ENCODE measurements at places on chromosomes 11 and 22. TPM values are rescaled to one million over a fixed set of nuclear protein-coding genes. Genes with fewer than 3 reads are reported as not detected.

The PITPNM1 gene
- 37.0 TPM for polyA plus RNA-seq

The ZNRF3 gene
- polyA plus RNA-seq: 29.1 TPM

The PVALB gene
- 4.5 TPM for polyA plus RNA-seq

The RIBC2 gene
- 3.4 TPM for polyA plus RNA-seq

The CDON gene
- 28.7 TPM for polyA plus RNA-seq

The CBLIF gene
- polyA plus RNA-seq: not detected

The MYOD1 gene
- polyA plus RNA-seq: not detected

The OR6A2 gene
- not detected for polyA plus RNA-seq

DNA sequence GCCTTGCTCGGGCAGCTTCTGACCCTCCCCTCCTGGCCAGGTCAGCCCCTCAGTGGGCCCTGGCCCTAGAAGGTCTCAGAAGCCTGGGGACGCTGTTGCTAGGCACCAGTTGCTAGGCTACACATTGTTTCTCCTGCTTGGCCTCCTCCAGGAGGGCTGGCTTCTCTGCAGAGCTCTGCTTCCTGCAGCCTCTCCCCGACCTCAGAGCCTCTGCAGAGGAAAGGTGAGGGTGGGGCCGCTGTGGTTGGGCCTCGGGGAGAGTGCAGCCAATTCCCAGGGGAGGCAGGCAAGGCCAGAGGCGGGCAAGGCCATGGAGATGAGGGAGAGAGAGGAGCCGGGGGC lies 27.6 kb upstream of the LRRC10B start:
- peak; percentile 45 for DNase-seq

- DNase-seq: peak; percentile 55
Measured at GRCh38 chr22:28594797-28595462, 84.7 kb downstream of the TTC28 start.

DNA sequence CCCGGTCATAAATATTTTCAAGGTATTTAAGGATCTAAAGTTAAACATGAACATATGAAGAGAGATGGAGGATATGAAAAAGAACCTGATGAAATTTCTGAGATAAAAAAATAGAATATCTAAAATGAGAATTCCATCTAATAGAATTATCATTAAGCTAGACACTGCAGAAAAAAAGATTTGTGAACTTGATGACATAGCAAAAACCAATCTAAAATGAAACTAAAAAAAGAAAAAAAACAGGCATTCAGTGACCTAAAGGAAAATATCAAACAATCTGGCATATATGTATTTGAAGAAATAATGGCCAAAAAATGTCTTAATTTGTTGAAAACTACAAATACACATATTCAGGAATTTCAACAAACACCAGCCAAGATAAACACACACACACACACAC lies 81.6 kb upstream of the ZC3H12C start:
- no peak for DNase-seq

GRCh38 chr22:24400726-24401596 lies 26.4 kb upstream of the ADORA2A start:
- DNase-seq: no peak

- DNase-seq: no peak
Measured at GRCh38 chr11:116406042-116406441, 366.7 kb downstream of the BUD13 start.

GRCh38 chr11:111387363-111387762 lies 8.3 kb upstream of the POU2AF1 start:
- DNase-seq: no peak

DNA sequence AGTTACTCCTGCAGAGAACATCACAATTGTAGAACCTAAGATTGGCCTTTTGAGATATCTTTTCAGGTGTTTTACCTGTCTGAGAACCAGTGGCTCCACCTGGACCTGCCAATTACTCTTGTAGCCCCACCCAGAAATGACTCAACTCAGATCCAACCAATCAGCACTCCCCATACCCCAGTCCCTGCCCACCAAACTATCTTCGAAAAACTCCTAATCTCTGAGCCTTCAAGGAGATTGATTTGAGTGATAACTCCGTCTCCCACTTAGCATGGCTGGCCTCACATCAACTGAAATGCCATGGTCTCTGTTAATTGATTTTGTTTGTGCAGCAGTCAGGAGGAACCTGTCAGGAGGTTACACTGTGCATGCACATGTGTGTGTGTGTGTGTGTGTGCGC lies 103.6 kb downstream of the MTNR1B start:
- DNase-seq: no peak

DNA sequence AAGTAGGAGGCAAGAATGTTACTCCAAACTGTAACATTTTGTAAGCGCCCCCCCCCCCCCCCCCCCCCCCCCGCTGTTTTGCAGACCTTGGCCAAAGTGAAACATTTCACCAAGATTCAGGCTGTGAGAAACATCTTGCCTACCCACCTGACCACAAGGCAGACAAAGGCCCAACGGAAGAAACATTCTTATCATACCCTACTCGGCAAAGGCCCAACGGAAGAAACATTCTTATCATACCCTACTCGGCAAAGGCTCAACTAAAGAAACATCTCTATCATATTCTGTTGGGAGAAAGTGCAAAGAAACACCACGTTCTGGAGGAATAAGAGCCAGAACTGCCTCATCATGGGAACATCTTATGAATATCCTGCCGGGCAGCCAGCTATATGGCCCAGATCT lies 117.1 kb downstream of the JRKL start:
- DNase-seq: no peak

DNA sequence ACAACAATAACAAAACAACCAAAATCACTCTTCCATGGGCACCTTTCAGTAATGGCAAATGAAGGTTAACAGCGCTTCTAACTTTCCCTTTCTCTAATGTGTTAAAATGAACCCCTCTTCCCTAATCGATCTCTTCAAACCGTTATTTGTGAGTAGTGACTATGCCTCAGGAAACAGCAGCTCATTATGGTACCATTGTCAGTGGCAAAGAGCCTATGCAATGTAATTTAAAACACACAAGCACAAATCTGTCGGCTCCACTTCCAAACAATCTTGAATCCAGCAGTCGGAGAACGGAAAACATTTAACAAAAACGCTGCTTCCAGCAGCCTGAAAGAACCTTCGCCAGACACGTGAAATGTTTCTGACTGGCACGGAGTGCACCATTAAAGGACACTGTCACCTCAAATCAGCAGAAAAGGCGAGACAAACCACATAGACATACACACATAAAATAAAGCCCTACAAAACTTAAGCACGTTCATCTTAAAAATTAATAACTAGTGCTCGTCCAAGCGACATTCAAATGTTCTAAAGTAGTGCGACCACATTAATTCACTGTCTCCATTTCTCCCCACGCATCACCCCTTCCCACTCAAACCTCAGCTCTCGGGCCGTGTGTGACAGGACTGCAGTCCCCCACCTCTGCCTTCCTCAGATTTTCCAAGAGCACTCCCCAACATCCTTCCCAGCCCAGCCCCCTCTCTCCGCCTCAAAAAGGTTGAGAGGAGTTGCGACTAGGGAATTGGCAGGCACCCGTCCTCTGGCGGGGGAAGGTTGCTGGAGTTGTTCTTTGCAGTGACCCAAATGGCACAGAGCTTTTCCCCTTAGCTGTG lies 748 bp downstream of the RAB30 start:
- DNase-seq: peak; percentile 44

- no peak for DNase-seq
Measured at GRCh38 chr11:19344661-19345518, 104.1 kb upstream of the E2F8 start.

DNA sequence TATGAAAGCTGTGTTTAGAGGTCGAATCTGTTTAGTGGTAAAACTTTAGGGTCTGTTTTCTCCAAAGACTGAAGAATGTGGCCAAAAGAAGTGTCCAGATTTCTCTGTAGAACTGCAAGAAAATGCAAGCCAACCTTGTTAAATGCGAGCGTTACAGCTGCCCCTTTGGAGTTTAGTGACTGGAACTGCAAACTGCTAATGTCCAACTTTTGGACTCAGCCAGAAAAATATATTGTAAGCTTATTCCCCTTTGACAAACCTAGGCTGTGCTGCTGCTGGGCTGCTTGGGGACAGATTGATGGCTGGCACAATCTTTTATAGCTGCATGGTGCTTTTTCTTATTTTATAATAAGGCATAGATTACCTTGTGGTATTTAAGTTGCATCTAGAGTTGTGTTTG lies 3.9 kb downstream of the TEAD1 start:
- no peak for DNase-seq

DNA sequence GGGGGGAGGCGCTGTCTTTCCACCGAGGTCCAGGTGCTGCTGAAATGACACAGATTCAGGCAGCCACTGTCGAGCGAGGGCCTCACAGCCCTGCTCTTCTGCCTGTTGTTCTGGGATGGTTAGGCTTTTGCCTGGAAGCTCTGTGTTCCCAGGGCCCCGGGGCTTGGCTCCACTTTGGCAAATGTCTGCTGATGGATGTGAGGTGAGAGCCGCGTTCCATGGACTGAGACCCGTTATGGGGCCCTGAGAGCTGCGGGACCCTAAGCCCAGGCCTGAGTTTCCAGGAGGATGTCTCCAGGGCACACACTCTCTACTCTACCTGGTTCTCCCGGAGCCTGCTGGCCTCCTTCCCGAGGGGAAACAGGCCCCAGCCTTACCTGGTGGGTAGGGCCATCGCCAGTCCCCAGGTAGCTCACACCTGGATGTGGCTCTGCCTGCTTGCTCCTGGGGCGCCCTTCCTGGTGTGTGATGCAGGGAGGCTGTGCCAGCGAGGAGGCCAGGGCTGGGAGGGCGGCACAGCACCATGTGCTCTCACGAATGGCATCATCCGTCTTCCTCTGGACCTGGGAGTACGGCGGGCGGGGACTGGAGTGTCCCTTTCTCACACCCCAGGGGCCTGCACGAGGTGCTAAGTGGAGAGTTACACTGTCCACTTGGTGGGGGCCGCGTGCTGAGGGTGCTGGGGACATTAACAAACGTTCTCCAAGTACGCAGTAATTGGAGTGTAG lies 435.5 kb downstream of the TBC1D22A start:
- no peak for DNase-seq

DNA sequence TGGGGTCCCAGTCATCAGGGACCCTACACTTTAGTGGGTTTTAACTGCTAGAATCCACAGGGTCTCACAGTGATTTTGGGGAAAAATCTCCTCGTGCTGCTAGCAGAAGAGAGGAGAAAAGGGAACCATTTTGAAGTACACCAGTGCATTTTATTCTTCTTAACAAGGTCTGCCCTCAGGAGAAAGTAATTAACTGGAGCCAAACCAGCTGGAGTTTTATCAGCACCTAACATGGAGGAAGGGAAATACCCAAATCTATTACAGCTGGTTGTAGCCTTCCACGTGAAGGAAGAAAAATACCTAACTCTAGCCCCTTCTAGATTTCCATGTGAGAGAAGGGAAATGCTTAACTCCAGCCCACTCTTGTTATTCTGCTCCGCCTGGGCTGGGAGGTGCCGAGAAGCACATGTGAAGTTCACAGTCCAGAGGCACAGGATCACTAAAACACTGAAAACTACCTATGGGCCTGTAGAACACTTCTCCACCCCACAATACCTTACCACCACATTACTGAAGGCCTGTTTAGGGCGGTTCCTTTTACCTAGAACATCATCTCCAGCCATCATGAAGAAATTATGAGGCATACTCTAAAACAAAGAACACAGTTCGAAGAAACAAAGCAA lies 31.3 kb upstream of the TEAD1 start:
- peak; percentile 26 for DNase-seq

- no peak for DNase-seq
Measured at GRCh38 chr22:30754521-30754920, 59.8 kb downstream of the OSBP2 start.

DNA sequence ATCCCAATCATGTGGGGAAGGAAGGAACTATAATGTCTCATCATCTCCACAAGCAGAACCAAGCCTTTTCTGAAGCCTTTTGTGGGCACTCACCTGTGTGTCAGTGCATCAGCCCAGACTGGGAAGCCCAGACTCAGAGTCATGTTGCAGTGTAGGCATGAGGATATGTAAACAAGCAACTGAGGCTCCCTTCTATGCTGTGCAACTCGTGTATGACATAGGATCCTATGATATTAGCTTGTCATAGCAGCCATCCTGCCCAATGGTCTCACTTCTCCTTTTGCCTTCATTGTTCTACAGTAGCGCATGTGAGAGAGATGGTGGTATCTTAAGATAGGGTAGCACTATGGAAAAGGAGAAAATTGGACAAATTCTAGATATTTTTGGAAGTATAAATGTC lies 103.4 kb upstream of the OLFML1 start:
- DNase-seq: no peak

DNA sequence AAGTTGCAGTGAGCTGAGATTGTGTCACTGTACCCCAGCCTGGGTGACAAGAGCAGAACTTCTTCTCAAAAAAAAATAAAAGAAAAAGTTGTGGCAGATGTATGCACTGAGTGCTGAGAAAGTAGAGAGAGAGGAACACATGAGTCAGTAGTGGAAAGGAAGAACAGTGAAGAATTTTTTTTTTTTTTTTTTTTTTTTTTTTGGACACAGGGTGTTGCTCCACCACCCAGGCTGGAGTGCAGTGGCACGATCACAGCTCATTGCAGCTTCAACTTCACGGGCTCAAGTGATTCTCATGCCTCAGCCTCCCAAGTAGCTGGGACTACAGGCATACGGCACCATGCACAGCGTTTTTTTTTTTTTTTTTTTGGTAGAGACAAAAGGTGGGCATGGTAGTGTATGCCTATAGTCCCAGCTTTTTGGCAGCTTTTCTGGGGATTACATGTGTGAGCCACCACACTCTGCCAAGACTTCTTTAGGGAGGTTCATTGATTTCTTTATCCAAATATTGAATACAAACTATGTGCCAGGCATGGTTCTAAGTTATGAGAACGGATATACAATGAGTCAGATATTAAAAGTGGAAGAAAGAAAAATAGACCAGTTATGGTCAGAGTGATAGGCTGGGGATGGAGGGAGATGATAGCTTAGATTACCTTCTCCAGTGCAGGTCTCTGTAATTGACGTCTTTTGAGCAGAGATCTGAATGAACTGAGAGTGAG lies 62.0 kb downstream of the YAP1 start:
- DNase-seq: no peak

DNA sequence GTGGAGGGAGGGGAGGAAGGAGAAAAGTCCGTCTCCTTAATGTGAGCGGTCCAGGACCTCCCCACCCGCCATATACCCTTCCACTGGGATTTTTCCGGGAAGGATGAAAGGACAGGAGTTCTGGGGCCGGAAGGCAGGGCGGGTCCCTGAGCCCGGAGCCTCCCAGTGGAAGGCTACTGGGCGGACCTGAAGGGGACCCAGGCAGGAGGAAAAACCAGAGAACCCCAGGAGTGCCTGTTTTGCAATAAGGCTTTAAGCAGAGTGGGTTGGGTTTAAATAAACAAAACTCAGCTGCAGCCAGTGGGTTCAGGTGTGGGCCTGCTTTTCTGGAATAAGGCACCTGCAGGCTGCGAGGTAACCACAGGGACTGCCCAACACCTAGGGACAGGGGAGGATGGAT lies 1.7 kb upstream of the CELSR1 start:
- DNase-seq: no peak

- DNase-seq: peak; percentile 67
Measured at GRCh38 chr11:4187055-4187988, 92.7 kb downstream of the RRM1 start.

- DNase-seq: no peak
Measured at GRCh38 chr11:45818961-45819605, 14.1 kb downstream of the SLC35C1 start.
